ENCODE measurements at places on chromosomes 3 and 15.

DNA sequence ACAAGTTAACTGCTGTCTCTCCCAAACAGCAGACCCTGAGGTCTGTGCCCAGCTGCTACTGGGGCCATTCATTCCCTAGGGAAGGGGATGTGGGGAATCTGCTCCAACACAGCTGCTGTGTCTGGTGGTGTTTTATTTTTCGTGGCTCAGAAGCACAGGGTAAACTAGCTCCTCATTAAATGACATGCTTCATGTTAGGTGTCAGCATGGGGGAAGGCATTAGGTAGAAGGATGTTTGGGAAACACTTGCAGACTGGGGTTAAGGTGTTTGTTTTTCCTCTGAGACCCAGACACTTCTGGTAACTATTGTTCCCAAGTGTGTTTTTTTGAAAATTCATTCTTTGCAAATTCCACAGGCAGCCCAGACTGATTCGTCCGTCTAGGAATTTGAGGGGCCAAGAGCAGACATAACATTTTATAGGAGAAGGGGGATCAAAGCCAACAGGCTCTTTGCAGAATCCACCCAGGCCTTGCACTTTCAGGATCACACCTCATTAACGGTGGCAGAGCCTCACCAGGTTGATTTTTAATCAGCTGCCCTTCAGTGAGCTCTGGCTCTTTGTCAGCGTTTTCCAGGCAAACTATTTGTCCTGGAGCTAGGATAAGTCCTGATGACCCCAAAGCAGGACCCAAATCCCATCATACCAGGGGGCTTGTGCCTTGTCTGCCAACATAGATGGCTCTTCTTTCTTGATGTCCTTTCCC lies 65.4 kb upstream of the ITGA11 start:
- DNase-seq, result no peak

GRCh38 chr3:38004415-38005075 lies 14.0 kb downstream of the VILL start:
- DNase-seq, result no peak

- no peak for DNase-seq
Measured at GRCh38 chr3:4506559-4507023, 13.4 kb downstream of the ITPR1 start.

GRCh38 chr3:154095832-154096421 lies 25.3 kb upstream of the ARHGEF26 start:
- DNase-seq, result no peak

GRCh38 chr3:45128950-45129349 lies 17.2 kb downstream of the CDCP1 start:
- no peak for DNase-seq

- DNase-seq, result no peak
Measured at GRCh38 chr3:168585544-168585943, 489.8 kb upstream of the GOLIM4 start.

Data from GM19239 (cell line).